ENCODE measurements at places on chromosomes 6 and 20.

DNA sequence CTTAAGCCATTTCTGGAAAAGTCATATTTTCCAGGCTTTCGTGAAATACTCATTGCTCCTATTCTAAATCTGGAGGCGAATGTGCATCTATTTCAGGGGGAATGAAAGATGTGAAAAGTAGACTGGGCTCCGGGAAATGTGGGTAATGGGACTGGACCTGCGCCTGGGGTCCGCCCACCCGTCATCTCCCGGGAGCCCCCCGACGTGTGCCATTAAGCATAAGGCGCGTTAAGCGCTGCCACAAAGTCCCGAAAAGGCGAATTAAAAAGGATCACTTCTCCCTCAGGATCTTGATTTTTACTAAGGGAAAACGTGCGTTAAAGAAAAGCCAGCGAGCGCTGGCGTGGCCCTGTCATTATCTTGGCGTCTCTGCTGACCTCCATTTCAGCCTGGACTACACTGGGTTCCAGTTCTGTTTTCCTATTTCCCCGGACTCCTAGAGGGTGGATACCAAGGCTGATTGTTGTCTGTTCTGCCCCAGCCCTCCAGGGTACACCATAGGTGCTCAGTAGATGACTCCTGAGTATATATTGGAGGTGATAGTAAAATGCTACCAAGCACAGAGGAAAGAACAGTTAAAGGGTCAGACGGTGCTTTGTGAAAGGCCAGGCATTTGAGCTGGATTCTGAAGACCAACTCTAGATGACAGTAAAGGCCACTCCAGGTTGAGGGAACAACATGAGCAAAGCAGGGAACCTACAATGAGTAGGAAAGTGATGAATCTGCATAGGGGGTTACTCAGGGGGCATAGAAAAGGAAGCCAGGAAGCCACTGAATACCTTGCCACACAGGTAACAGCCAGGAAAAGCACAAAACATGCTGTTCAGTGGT, 89.2 kb upstream of the ARID1B start:
- DNase-seq, result no peak

- DNase-seq, result no peak
Measured at GRCh38 chr6:129606664-129607063, 103.3 kb downstream of the ARHGAP18 start.

- no peak for DNase-seq
Measured at GRCh38 chr6:134425513-134425912, 107.6 kb upstream of the SGK1 start.

DNA sequence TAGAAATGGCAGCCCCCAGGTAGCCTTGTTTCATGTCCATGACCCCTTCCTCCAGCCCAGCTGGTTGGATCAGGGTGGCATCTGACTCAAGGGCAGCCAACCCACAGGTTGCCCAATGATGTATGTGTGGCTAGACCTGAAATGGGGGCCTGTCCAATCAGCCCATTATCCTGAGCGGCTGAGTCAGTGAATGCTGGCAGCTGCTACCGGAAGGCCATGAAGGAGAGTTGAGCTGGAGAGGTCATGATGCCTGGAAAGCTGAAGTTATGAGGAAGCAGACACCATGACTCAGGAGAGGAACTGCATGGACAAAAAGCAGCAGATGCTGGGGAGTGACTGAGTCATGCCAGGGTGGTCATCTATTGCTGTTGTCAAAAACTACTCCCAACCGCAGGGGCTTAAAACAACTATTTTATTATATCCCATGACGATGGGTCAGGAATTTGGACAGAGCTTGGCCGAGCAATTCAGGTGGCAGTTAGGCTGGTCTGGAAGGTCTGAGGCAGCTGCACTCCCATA, 67.3 kb downstream of the MDGA1 start:
- DNase-seq, result no peak

GRCh38 chr6:52423971-52424381, 3.8 kb downstream of the EFHC1 start:
- DNase-seq, result no peak

DNA sequence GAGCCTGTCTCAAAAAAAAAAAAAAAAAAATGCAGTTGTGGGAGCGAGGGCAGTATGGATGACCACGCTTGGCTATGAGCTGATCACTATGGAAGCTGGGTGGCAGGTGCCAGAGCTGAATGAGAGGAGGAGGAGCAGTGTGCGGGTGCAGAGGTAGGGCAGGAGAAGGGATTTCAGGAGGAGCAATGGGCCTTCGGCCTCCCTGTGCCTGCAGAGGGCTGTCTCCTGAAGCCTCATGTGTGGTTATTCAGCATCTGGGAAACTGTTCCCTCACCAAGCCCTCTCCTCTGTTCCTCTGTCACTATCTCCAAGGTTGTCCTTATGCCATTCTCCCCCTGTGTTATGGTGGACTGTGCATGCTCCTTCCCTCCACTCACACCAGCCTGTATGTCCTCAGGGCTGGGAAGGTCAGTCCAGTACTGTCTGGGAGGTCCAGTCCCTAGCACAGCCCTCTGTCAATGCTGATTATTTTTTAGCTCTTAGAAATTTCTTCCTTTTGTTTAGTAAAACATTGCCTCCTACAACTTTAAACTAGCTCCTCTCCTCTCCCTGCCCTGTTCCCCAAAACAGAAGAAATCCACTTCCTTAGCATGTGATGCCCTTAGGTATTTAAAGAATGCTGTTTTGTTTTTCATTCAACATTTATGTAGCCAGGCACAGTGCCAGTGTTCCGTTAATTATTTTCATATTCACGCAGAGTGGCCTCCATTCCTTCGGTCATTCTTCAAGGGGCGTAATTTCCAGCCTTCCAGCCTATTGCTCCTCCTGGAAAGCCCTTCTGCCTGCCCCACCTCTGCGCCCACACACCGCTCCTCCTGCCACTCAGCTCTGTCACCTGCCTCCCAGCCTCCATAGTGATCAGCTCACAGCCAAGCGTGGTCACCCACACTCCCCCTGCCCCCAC, 48.9 kb downstream of the CNBD2 start:
- no peak for DNase-seq

GRCh38 chr6:16592223-16592911, 168.9 kb downstream of the ATXN1 start:
- DNase-seq, result no peak
